ENCODE measurements at places on chromosomes 6 and 20.

- no peak for DNase-seq
Measured at GRCh38 chr6:168584249-168584648, 143.3 kb downstream of the SMOC2 start.

DNA sequence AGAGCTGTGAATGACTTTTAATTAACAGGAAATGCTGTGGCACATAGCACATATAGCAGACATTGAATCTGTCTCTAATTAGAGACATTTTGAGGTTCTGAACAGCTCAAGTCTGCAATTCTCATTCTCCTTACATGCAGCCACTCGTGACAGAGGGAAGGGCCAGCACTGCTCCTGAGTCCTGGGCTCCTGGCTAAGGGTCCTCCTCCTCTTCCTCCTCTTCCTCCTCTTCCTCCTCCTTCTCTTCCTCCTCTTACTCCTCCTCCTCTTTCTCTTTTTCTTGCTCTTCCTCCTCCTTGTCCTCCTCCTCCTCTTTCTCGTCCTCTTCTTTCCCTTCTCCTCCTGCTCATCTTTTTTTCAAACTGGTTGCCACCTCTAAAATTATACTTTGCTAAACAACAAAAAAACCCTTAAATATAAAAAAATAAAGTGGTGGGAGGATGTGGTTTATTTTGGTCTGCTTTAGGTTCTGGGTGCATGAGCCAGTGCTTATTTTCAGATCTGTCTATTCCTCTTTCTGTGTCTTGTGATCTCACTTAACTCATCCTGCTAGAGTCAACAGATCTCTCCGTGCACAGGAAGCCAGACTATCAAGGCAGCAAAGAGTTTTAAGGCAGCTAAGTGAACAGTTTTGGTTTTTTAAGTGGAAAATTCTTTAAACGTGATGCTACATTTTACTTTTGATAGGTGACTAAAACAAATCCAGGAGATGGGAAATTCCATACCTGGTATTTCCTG, 159.3 kb downstream of the CD83 start:
- DNase-seq = no peak

DNA sequence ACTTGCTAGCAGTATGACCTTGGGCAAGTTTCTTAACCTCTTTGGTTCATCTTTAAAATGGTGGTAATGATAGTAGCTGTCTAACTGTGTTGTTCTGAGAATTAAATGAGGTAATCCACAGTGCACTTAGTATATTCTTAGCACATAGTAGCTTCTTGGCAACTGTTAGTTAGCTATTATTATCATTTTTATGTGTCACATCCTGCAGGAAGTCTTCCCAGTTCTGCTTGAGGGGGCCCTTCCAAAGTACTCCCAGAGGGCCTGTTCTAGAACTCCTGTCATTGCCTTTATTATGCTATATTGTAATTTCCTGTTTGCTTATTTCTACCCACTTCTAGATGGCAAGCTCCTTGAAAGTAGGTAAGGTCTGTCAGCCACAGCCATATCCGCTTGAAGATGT, 30.6 kb downstream of the ANKS1A start:
- DNase-seq = no peak

DNA sequence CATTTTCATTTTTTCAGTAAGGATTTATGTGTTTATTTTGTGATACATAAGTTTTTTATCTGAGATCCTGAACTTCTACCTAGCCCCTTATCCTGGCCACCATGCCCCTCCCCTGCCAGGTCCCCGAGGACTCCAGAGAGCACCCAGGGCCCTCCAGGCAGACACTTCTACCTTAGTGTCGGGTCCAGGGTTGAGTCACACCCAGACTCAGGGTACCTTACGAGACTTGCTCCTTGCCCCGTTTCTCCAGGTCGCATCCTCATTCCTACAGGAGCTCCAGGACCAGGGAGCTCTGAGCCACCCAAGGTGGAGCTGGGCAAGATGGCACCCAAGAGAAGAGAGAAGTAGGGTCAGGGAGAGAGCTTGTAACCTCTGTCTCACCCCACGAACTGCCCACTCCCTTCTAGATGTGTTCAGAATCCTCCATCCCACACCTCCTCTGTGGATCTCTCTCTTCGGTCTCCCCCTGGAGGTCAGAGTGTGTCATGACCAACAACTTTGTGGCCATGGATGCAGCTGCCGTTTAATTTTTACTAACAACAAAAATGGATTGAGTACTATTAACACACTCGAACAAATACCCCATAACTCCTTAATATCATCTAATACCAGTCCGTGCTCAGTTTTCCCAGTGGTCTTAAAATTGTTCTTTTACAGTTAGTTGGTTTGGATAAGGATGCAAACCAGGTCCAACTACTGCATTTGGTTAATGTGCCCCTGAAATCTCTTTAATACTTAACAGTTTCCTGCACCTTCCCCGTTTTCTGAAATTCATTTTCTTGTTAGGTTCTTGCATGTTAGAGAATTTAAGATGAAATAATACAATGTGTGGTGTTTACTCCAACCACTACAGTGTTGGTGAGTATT, 130.6 kb upstream of the INSM1 start:
- no peak for DNase-seq

- no peak for DNase-seq
Measured at GRCh38 chr6:155248008-155249001, 15.5 kb upstream of the CLDN20 start.

DNA sequence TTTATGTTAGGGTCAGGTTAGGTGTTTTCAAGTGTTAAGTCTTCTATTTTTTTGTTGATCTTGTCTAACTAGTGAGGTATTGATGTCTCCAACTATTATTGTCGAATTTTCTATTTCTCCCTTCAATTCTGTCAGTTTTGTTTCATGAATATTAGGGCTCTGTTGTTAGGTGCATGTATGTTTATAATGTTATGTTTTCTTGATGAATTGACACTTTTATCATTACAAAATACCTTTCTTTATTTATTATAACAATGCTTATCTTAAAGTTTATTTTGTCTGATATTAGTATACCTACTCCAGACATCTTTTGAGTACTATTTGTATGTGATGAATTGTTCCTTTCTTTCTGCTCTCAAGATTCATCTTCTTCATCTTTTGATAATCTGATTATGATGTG, 12.9 kb upstream of the TRIM38 start:
- DNase-seq = no peak

DNA sequence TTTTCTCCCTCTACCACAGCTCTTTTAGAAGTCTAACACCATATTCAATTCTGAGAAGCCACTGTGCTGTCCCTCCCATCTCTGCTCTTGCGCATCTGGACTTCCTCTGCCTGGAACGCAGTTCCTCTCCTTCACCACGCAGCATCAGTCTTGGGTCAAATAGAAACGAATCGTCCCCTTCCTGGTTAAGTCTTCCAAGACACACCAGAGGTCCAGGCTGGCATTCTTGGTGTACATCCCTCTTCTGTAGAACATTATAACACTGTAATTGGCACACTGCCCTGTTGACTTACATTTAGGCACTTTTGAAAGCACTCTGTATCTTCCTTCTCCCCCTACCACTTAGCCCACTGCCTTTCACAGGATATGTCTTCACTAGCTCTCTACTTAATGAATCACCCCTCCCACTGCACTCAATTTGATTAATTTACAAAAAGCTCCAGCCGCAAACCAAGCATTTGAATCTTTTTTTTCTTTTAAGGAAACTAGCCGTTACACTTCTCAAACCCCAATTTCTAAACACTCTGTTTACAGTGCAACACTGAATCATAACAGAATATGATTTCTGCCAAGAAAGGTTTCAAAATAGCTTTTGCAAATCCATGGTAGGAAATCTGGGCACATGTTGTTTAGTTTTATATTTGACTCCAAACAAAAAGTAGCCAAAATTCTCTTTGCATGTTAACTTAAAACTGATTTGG, 140.8 kb upstream of the CARMIL1 start:
- DNase-seq = no peak

- DNase-seq = no peak
Measured at GRCh38 chr6:18219591-18219990, 44.7 kb downstream of the DEK start.

GRCh38 chr6:42251500-42251899, 33.8 kb upstream of the MRPS10 start:
- DNase-seq = no peak

DNA sequence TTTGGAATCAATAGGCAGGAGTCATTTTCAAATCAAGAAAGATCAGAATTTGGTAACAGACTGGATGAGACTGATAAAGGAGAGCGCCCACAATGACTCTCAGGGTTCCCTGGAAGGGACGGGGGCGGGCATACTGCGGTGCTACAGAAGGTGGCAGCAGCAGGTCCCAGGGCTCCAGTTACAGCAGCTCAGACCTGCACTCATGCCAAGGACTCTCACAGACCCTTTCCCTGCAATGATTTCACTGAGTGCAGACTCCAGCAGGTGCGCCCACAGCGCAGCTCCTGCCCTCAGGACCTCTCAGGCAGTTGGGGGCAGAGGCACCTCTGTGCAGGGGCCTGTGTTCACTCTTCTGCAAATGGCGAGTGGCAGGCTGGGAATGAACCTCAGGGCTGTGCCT, 359.8 kb downstream of the ZFAND3 start:
- DNase-seq = no peak

DNA sequence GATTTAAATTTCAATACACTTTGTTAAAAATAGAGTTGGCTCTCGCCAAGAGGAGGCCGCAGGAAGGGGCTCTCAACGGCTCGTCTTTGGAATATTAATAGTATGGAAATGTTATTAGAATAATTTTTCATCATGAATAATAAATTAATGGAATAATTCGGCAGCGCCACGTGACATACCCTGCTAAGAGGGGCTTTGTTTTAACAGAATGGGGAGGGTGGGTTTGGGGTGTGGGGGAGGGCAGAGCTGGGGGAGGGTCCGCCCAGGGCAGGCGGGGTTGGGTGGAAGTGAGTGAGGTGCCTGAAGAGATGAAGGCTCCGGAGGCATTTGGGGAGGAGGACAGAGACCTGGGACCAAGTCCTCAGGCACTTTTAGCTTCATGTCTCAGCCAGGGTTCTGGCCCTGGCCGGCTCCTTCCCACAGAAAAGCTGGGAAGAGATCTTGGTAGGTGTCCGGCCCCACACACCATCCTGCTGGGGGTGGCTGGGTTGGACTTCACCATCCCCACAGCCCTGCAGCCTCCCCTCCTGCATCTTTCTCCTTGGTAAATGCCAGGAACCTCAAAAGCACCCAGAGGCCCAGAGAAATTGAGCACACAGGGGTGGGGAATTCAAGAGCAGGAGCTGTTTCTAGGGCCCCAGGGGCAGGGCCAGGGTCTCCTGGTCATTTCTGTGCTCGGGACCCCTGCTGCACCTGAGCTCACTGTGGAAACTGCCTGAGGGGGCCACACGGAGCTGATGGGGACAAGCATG, 93.6 kb upstream of the BHLHE23 start:
- DNase-seq = no peak

DNA sequence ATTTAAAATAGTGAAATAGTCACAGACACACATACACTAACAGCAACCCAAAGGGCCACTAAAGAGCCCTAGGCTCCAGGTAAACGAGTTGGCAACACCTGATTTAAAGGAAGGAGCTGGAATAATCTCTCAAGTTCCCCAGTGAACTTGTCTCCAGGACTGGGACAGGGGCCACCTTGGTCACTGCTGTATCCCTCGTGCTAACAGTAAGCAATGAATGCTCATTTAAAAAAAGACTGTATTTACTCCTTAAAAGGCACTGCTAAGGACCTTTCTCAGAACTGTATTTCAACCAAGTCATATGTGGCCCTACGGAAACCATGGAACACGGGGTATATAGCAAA, 1.3 kb downstream of the DIDO1 start:
- DNase-seq = no peak

GRCh38 chr6:107718341-107718740, 105.8 kb downstream of the SCML4 start:
- no peak for DNase-seq

DNA sequence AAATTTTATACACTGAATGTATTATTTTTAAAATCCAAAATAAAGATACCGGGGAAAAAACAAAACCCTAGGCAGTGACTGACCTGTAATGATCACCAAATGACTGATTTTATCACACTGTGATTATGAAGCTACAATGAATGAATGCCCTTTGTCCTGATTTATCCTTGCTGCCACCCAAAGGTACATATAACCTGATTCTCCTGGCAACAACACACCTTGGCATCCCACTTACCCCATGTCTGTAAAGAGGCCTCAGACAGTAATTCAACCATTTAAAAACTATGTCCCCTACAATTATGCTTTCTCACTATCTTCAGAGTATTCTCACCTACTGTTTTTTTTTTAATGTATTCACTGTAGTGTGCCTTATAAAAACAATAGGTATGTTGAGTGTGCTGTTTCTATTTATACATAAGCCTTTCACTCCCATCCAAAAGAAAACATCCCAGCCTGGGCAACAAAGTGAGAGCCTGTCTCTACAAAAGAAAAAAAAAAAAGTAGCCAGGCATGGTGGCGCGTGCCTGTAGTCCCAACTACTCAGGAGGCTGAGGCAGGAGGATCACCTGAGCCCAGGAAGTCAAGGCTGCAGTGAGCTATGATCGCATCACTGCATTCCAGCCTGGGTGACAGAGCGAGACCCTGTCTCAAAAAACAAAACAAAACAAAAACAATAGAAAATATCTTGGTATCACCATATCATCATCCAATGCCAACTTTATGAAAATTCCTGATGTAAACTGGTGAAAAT, 21.7 kb downstream of the B4GALT5 start:
- no peak for DNase-seq

DNA sequence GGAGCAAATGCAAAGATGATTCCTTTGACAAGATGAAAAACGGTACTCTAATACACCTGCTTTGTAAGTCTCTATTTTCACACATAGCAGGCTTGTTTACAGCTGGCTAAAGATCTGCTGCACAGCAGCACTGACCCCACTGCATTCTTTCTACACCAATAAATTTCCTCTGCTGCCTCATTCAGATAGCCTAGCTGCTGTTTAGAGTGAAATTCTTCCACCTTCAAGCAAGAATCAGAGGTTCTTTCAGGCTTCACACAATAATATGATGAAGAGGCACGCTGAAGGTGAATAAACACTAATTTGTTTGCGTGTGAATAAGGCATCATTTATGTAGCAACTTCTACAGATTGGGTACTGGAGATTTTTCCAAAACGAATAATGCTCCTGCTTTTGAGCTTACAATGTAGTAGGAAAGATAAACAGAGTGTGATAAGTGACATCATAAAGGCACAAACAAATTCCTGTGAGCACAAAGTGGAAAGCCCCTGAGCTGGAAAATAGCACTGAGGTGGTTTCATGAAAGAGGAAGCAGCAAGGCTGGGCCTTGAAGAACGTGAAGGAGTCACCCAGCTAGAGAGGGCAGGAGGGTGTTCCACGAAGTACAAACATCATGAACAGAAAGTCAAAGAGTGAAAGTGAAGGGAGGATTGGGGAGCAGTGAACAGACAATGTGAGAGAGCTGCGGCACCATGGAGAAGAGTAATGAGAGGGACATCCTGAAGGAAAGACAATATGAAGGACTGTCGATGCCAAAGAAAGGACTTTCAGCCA, 543.4 kb downstream of the CD83 start:
- no peak for DNase-seq

All from cortex of kidney (tissue), 1 donor.